ENCODE measurements at places on chromosomes 11 and 22. TPM values are rescaled to one million over a fixed set of nuclear protein-coding genes. Genes with fewer than 3 reads are reported as not detected.

DNA sequence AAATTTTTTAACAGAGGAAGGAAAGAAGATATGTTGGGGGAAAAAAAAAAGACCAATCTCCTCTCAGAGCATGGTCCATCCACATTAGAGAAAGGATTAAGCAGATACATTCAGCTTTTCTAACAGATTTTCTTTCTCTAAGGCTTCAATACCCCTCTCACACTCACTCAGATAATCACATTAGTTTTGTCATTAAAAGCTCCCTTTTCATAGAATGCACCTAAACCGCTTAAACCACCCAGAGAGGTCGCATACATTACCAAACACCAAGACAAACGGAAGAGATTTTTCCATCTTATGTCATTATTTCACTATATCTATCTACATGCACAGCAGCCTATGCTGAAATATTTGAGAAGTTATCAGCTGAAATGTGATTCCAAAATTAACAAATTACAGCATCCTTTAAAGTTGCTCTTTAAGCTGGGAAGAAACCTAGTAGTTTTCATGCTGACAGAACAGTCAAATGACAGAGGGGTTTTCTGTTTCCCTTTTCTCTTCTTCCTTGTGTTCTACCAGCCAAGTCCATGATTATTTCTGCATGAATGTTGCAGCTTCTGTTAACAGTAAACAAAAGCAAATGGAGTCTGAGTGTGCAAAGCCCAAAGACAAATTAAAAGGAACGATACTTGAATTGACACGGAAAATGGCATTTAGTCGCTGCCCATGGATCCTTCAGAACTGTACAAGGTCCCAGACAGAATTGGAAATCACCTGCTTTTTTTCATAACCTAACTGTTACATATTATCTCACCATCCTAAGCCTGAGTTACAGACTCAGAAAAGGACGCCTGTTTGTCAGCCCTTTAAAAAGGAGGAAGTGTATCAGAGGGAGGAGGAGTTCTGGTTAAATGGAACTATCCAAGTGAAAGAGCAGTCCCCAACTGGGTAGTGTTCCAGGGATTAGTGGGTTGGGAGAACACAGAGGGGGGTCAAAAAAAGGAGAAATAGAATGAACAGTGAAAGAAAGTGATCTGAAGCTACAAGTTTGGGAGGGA is 54.6 kb downstream of the PRCP start:
- DNase-seq: no peak

The FLRT1 gene
- total RNA-seq: 1.4 TPM

GRCh38 chr11:17415523-17416104 is 27.2 kb upstream of the KCNJ11 start:
- DNase-seq: no peak

- no peak for DNase-seq
Measured at GRCh38 chr11:31645747-31646146, 136.2 kb downstream of the ELP4 start.
